M059J (cell line): ENCODE measurements at places on chromosomes 16 and 17. TPM values are rescaled to one million over a fixed set of nuclear protein-coding genes. Genes with fewer than 3 reads are reported as not detected.
A peak's percentile ranks its signal among the peaks of the same experiment; 100 is the strongest.

- no peak for DNase-seq
These were observed 1.3 kb downstream of the SERPINF1 start for GRCh38 chr17:1762901-1763898.

Gene ZG16B
- 0.12 and 3.9 TPM in 2 replicates for total RNA-seq

- DNase-seq, result peak; percentile 18
These were observed 67.3 kb downstream of the PHKB start for GRCh38 chr16:47528431-47528830.

DNA sequence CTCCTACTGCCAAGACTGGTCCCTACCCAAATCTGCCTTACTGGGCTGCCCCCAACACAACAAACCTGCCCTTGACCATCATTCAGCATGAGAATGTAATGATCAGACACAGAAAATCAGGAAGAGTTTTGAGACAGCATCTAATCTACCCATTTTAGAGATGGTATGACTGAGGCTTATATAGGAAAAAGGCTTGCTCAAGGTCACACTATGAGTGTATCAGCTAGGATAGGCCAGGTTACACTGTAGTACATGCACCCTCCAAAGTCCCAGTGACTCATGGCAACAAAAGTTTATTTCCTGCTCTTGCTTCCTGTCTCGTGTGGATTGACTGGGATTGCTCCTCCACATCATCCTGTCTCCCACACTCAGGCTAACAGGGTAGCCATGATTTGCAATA, 27.9 kb downstream of the NLRC5 start:
- peak; percentile 55 for DNase-seq

Gene ARHGAP23
- 8.5 and 32.0 TPM in 2 replicates for total RNA-seq

Gene NRN1L
- 0.42 TPM in 1 of 2 replicates, not detected in the other for total RNA-seq
